Stimulated activated CD4-positive, alpha-beta T cell treated with anti-CD3 and anti-CD28 coated beads, Interleukin-12 subunit alpha, Interleukin-12 subunit beta, amount 100 ng/mL, for 4 hours (primary cell): ENCODE measurements at places on chromosomes 16 and 17.

DNA sequence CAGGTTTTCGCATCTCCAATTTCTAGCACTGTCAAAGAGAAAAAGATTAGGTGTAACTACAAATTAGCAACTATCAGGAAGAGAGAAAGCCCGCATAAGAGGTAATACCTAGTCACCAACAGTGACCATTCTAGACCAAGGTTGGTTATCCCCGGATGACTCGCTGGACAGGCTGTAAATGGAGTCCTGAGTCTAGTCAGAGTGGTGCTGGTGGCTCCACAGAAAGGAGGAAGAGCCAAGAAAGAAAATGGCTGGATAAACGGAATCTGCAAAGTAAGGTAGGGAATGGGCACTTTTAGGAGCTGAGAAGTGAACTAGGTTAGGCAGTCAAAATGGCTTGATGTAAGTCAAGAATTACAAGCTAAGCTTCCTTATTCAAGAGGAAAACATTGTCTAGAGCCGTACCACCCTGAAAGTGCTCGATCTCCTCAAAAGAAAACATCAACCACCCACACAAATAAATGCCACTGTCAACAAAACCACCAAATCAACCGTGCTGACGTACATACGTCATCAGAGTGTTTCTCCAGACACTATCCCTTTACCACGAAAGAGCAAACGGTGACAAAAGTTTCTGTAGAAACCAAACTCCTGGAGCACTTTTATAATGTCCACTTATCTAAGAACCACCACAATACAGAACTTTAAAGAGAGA lies 2.2 kb downstream of the GSPT1 start:
- DNase-seq: no peak

GRCh38 chr16:49724774-49725173 lies 131.1 kb downstream of the ZNF423 start:
- no peak for DNase-seq

- no peak for DNase-seq
These were observed 26.3 kb downstream of the GINS3 start for GRCh38 chr16:58418601-58419000.

GRCh38 chr16:68257251-68257905 lies 6.9 kb upstream of the SLC7A6 start:
- DNase-seq: no peak

DNA sequence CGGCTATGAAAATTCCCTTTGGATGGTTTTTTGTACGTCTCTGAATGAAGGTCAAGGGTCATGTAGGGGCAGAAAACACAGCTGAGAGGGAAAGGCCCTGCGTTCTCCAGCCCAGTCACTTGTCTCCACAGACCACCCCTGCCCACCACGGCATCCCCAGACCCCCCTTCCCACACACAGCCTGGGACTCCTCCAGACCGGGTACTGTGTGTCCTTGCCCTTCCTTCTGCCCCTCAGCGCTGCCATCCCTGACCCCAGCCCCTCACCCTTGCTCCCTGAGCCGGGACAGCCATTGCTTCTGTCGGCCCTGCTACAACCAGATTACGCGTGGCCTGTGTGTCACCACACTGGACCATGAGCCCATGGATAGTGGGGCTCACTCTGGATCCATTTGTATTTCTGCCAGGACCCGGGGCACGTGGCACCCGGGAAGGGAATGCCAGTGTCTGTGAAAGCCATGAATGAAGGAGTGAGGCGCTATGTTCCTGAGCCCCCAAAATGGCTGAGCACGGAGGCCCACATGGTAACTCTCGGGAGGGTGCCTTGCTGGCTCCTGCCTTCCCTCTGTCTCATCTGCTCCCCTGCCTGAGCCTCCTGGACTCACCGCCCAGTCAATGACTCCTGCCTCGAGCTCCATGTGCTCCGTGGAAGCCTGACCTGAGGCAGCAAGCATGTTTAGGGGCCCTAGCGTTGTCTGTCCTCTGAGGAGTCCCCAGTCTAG lies 139.1 kb upstream of the FOXF1 start:
- DNase-seq: no peak

- no peak for DNase-seq
These were observed 48.6 kb downstream of the SLC39A11 start for GRCh38 chr17:73043686-73044581.

- DNase-seq: no peak
These were observed 55.7 kb downstream of the IRX5 start for GRCh38 chr16:54986409-54986808.

DNA sequence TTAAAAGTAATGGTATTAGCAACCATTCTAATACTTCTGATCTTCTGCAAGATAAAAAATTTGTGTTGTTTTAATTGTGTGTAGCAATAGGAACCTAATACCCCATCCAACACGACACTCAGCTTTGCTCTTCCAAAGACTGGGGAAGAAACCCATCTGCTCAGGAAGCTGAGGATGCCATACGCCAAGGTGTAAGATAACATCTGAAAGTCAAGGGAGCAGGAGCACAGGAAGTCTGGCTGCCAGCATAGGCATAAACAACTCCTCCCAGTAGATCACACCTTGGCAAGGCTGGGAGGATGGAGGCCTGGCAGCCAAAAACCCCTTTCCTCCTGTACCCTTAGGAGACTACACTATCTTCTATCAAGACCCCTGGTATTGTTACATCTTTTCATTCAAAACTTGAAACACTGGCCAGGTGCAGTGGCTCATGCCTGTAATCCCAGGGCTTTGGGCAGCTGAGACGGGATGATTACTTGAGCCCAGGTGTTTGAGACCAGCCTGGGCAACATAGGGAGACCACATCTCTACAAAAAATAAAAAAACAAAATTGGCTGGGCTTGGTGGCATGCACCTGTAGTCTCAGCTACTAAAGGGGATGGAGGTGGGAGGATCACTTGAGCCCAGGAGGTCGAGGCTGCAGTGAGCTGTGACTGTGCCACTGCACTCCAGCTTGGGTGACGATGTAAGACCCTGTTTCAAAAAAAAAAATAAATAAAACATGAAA lies 5.7 kb upstream of the SPHK1 start:
- no peak for DNase-seq

DNA sequence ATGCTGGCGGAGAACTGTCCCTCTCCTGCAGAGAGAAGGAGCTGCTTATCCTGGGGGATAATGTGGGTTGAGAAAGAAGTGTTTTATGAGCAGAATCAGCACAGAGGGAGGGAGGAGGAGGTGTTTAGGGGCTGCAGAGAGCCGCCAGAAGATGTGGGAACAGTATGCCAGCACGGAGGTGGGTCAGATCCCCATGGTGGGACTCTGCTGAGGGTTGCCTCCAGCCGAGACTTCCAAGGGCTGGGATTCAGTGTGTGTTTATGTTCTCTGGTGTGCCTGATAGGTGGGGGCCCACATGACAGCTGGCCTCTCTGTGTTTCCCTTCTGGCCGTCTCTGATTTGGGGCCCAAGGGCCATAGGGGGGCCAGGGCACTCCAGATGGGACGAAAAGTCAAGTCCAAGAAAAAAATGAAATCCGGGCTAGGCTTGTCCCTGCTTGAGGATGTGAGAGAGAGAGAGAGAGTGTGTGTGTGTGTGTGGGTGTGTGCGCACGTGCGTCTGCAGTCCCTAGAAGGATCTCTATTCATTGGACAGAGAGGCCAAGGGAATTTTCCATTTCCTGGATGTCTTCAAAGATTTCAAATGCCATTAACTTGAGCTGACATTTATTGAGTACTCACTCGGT lies 21.6 kb downstream of the PRKCB start:
- DNase-seq: no peak

- DNase-seq: no peak
These were observed 172.8 kb downstream of the RBFOX3 start for GRCh38 chr17:79438058-79438457.

DNA sequence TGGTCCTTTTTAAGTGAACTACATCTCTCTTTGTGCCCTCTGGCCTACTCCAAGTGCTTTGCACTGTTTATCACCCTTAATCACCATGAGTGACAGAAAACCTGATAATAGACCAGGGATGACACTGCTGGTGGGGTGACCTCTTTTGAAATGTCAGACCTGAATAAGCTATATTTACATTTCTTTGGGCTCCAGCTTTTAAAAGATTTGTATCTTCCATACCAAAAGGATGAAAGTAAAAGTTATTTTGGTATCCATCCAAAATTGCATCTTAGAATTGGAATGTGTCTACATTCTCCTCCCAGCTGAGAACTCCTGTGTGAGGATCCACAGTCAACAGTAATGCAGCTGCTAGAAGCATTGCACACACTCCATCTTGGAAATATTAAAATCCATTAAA lies 370.0 kb downstream of the CDH11 start:
- DNase-seq: no peak

DNA sequence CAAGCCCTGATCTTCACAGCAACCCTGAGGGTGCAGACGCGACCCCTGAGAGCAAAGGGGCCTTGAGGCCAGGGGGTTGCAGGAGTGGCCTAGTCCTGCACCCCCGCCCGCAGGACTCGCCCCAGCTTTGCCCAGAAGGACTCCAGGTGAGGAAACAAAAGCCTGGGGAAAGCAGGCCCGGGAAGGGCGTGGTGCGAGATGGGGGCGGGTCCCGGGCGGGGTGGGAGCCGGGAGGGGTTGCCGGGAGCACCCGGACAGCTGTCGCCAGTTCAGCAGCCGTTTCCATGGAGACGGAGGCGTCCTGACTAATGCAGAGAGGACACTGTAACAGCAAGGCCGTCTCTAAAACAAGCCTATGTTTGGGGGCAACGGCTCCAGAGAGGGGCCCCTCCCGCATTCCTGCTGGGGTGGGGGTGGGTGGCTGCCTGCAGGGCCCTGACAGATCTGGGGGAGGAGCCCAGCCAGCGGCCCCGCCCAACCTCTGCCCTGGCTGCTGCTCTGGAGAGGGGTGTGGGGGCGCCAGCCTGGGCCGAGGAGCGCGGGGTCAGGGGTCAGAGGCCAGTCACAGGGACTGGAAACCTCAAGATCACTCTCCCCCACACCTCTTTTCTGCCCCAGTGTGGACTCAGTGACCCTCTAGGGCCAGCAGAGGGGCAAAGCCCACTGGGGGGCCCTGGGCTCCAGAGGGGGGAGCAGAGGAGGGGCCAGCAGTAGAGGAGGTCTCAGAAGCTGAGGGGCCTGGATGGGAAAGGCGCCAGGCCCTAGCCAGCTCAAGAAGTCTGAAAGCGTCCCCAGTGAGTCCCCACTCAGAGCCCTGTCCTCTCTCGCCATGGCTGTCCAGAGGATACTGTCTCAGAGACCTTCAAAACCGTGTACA lies 3.1 kb upstream of the TPPP3 start:
- no peak for DNase-seq

- no peak for DNase-seq
These were observed 25.1 kb downstream of the TNRC6A start for GRCh38 chr16:24754543-24754942.

DNA sequence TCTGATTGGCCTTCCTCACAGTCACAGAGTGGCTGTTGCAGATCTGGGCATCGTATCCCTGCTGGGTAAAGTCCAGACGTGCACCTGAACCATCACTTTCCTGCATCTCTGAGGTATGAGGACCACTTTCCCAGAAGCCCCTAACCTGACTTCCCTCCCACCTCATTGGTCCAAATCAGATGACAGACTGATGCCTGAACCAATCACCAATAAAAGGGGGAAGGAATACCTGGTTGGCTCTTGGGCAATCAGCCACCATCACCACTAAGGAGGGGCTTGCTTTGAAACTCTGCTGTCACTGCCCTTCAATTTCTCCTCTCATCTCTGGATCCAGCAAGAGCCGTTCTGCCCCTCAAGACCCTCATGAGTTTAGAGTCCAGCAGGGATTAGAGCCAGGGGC lies 13.6 kb upstream of the WFDC1 start:
- no peak for DNase-seq

- no peak for DNase-seq
These were observed 27.4 kb upstream of the CAPNS2 start for GRCh38 chr16:55539049-55539448.

- no peak for DNase-seq
These were observed 2.4 kb downstream of the VEZF1 start for GRCh38 chr17:57985675-57985974.

DNA sequence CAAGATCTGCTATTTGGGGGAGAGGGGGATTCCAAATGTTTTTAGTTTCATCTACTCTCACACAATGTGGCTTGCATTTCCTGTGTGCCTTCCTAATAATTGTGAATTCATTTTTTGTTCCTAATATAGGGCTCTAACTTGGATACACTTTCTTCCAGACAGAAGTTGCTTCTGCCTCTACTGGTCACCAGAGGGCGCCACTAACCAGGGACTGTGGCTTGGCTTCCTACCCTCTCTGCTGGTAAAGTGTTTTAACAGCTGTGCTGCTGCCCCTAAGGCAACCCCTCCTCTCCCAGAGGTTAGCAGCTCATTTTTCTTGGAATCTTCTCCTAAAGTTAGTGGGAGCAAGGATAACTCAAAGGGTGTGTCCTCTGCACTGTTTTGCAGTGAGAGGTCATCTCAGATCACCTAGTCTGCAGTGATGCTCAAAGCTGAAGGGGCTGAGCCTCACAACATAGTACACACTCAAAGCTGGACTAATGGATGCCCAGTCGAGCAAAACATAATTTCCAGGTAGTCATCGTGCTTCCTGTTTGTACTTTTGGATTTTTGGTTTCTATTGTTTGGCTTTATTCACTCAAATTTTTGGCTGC lies 5.0 kb upstream of the PRSS54 start:
- DNase-seq: no peak
